Nephron progenitor cell (in vitro differentiated cells): ENCODE measurements at places on chromosomes 1 and 21.
A peak's percentile ranks its signal among the peaks of the same experiment; 100 is the strongest.

- no peak for DNase-seq
These were observed 247.5 kb downstream of the NEGR1 start for GRCh38 chr1:72034827-72035226.

DNA sequence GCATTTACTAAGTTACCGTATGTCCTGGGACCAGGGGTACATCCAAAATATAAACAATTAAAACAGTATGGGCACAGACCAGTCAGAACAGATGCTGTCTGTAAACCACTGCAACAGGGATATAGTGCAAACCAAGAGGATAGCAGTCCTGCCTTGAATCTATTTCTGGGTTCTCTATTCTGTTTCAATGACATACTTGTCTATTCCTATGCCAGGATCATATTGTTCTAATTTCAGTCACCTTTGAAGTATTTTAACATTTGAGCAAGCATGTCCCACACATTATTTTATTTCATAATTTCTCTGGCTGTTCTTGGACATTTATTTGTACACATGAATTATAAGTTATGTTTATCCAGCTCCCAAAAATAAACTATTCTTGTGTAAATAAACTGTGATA lies 28.2 kb upstream of the SYDE2 start:
- DNase-seq, result no peak

- no peak for DNase-seq
These were observed 47.8 kb downstream of the UROD start for GRCh38 chr1:45059829-45060228.

- DNase-seq, result no peak
These were observed 69.6 kb downstream of the KCNJ15 start for GRCh38 chr21:38326429-38326828.

GRCh38 chr21:46667741-46668380 lies 32.4 kb downstream of the PRMT2 start:
- peak; percentile 72 for DNase-seq

GRCh38 chr1:36160949-36161485 lies 5.1 kb downstream of the MAP7D1 start:
- peak; percentile 63 for DNase-seq

DNA sequence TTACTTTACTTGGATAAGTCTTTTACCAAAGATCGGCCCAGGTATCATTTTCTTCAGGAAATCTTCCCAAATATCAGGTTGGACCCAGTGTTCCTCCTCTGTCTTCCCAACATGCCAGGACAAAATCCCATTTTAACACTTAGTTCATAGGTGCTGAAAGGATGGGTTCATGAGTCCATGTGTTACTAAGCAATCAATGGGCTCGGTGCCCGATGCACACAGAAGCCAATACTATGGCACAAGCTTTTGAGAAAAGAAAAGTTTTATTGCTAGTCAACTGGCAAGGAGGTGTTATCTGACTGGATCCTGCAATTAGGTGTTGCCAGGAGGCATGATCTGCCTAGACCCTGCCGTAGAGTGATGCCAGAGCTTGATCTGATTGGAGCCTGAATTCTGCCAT lies 133.3 kb upstream of the SLC44A3 start:
- no peak for DNase-seq

DNA sequence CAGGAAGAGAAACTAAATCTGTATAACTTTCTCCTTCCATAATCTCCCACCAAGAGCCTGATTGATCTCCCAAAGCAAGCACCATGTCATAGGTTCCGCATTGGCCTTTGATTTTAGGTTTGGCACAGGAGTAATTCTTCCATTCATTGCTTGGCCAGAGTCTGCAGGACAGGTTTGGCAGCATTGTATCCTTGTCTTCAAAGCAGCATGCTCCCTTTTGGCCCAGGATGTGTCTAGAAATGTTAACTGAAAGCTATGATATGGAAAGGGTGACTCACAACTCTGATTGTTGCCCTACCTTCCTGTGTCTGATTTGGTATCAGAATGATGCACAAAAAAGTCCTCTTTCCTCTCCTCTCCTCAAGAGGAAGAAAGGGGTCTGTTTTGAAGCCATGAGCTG lies 824.3 kb upstream of the PRMT6 start:
- no peak for DNase-seq

DNA sequence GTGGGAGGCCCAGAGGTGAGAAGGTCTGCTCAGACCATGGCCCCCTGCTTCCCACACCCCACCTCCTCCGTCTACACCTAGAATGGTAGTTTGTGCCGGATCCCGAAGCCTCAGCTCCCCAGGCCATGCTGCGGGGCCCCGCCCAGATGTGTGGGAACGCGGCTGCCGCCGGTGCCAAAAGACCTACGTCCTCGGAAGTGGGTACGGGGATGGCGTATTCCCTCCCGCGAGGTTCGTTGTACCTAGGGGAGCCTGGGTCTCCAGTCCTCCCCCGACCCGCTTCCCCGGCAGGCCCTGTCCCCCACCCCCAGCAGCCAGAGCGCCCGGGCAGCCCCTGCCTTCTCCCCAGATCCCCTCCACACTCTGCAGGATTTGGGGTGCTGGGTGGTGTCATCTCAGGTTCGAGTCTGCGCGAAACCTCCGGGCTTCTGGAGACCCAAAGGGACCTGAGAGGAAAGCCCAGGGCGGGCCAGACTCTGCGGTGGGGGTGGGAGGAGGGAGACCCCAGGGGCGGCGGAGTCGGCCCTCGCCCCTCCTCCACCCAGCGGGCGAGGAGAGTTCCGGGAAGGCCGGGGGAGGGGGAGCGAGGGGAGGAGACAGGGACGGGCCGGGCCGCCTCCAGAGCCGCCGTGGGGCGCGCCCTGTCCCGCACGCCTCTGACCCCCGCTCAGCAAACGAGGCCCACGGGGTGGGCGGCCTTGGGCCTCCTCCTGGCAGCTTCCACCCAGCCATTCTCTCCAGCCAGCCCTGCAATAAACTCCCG lies 6.2 kb upstream of the PRDM16 start:
- DNase-seq, result peak; percentile 35

DNA sequence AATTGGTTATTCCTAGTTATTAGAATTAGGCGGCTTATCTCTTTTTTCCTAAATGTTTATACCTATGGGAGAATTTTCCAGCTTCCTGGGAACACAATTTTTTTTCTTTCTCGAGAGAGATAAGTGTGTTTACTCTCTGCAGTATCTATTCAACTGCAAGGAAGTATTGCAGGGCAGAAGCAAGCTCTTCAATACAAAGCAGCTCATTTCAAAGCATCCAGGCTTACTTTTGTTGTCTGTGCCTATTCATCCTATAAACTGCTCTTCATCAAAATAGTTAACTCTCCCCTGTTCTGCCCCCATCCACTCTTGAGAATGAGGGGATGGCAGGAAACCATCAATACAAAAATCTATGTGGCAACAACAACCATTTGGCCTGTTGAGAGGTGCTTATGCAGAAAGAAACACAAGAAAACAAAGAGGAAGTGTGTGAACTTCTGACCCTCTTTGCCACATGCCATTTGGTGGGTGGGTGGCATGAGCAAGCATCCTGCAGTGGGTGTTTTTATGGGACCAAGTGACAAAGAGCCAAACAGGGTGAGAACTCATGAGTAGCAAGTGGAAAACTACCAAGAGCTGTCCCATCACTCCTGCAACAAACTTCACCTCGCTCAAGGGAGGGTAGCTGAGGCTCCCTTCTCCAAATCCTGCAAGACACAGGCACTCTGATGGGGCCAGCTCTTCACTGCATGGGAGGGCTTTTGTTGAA lies 50.6 kb upstream of the MRPS6 start:
- DNase-seq, result no peak

GRCh38 chr1:67571406-67571805 lies 113.6 kb upstream of the GADD45A start:
- DNase-seq, result no peak

- no peak for DNase-seq
These were observed 393.4 kb downstream of the MATN1 start for GRCh38 chr1:30329802-30330557.

DNA sequence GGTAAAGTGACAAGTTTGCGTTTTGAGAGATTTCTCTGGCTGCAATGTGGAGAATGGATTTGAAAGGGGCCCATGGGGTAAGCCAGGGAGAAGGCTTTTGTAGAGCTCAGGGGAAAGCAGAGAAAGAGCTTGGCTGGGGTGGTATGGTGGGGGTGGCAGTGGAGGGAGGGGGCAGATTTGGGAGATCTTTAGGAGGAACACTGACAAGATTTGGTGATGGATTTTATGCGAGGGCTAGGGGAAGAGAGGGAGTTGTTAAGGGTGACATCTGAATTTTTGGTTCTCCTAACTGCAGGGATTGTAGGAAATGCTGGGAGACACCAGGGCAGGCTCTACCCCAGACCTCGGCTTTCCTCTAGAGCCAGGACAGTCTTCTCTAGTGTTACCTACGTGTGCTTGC lies 108.7 kb upstream of the ZNF678 start:
- DNase-seq, result no peak

DNA sequence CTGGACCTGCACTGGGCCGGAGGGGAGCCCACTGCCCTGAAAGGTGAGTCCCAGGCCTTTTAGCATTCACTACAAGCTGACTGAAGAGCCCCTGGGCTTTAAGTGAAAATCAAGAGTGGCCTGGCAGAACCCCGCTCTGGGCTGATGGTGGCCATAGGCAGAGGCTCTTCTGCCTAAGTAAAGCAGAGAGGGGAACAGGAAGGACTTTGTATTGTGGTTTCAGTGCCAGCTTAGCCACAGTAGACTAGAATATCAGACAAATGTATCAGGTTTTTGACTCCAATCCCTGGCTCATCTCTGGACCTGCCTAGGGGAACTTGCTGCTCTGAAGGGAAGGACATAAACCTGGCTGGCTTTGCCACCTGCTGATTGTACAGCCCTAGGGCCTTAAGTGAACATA lies 10.2 kb upstream of the HENMT1 start:
- DNase-seq, result no peak

DNA sequence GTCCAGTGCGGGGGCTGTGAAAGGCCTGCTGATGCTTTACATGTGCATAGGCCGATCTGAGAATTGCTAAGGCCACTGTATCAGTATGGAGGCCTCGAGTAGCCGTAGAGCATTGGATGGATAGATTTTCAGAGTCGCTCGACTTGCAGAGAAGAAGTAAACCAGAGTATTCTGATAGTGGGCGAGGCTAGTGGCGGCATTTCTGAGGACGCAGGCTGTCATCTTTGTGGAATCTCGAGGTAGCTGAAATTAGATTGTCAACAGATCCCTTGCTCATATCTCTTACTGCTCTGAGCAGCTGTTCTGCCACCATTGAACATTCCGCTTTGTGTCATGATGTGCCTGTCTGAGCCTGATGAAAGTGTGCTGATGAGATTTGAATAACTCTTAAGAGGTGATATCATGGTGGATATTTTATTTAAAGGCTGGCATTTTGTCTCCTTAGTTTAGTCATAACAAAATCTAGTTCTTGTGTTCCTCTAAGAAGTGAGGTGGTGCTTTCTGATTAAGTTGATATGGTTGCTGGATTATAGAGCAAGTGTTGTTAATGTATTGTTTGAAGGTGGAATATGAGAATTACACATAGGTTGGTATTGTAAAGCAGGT lies 1.5 kb downstream of the KIF1B start:
- DNase-seq, result no peak

GRCh38 chr1:114564141-114564540 lies 17.3 kb downstream of the BCAS2 start:
- no peak for DNase-seq

DNA sequence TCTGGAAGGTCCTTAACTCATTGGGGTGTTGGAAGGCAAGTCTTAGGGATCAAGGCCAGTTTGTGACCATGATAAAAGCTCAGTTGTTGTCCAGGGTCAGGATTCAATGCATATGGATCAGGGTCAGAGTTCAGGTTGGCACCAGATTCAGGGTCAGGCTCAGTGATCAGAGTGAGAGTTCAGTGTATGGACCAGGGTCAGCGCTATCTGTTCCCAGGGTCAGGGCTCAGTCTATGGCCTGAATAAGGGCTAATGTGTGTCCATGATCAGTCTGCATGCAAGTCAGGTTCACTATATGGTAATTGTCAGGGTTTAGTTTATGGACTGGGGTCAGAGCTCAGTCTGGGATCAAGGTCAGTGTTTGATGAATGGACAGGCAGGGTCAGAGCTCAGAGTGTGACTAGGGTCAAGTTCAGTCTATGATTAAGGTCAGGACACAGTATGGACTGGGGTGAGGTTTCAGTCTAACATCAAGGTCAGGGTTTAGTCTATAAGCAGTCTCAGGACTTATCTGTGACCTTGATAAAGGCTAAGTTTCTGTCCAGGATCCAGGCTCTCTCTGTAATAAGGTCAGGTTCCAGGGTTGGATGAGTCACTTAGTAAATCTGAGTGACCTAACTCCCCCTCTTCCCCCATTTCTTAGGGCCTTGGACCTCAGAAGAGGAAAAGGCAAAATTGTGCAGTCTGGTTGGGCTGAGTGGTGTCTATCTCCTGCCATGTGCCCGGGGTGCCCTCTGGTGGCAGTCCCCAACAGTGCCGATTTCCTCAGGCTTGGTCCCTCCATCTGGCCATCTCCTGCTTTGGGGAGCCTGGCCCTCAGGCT lies 23.8 kb downstream of the KNCN start:
- DNase-seq, result peak; percentile 86

GRCh38 chr1:109210058-109210457 lies 3.7 kb upstream of the SARS1 start:
- no peak for DNase-seq

- DNase-seq, result no peak
These were observed 20.4 kb downstream of the AIM2 start for GRCh38 chr1:159056069-159056698.

DNA sequence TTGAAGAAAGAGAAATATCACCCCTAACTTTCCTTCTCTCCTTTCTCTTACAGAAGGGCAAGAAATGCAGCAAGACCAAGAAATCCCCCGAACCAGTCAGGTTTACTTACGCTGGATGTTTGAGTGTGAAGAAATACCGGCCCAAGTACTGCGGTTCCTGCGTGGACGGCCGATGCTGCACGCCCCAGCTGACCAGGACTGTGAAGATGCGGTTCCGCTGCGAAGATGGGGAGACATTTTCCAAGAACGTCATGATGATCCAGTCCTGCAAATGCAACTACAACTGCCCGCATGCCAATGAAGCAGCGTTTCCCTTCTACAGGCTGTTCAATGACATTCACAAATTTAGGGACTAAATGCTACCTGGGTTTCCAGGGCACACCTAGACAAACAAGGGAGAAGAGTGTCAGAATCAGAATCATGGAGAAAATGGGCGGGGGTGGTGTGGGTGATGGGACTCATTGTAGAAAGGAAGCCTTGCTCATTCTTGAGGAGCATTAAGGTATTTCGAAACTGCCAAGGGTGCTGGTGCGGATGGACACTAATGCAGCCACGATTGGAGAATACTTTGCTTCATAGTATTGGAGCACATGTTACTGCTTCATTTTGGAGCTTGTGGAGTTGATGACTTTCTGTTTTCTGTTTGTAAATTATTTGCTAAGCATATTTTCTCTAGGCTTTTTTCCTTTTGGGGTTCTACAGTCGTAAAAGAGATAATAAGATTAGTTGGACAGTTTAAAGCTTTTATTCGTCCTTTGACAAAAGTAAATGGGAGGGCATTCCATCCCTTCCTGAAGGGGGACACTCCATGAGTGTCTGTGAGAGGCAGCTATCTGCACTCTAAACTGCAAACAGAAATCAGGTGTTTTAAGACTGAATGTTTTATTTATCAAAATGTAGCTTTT lies 2.4 kb downstream of the CCN1 start:
- no peak for DNase-seq
